ENCODE measurements at places on chromosomes 12 and 14. TPM values are rescaled to one million over a fixed set of nuclear protein-coding genes. Genes with fewer than 3 reads are reported as not detected.

Gene PLA2G1B
- total RNA-seq, result not detected

Gene WASHC4
- total RNA-seq, result 22.6 TPM

Gene RFLNA
- not detected for total RNA-seq

Gene OASL
- total RNA-seq, result 1.8 TPM

Gene TSPAN9
- total RNA-seq, result 53.0 TPM

Gene AP4S1
- total RNA-seq, result 8.9 TPM

Gene CLEC2A
- total RNA-seq, result not detected

Gene SRSF9
- total RNA-seq, result 215 TPM

Gene TMEM106C
- 120 TPM for total RNA-seq

Gene SLC25A47
- total RNA-seq, result not detected

Gene KCNH5
- not detected for total RNA-seq

Gene TPH2
- total RNA-seq, result not detected

Measured in A549 treated with AZD2906 at 1 μM for 4 hours (cell line).